Lower leg skin (tissue), 4 donors: ENCODE measurements at places on chromosomes 5 and 9. TPM values are rescaled to one million over a fixed set of nuclear protein-coding genes. Genes with fewer than 3 reads are reported as not detected.

PCAT7 gene
- not detected for total RNA-seq

GABRA1 gene
- not detected for total RNA-seq

ECPAS gene
- total RNA-seq: 75.7 TPM

BRINP1 gene
- total RNA-seq: 0.16 TPM

ARL14EPL gene
- total RNA-seq: not detected

FBXO38 gene
- total RNA-seq: 32.9 TPM

PCDHGA11 gene
- total RNA-seq: 3.2 TPM

ACSL6 gene
- 0.27 TPM for total RNA-seq
